Spinal cord (tissue), 10 donors: ENCODE measurements at places on chromosomes 5 and 9.

DNA sequence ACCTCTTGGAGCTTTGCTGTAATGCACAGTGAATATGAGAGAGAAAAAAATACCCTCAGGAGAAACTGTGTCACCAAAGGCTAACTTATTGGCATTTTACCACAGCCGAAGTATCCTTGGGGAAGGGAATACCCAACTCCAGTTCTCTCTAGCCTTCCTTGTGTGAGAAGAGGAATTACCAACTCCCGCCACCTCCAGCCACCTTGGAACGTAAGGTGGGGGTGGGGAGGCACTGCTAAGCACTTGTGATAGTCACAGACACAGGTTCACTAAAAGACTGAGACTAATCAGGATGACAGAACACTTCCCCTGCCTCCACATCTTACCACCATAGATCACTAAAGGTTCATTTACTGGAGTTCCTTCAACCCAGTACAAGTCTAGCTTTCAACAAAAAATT is 102.0 kb upstream of the ADAMTS19 start:
- no peak for DNase-seq

DNA sequence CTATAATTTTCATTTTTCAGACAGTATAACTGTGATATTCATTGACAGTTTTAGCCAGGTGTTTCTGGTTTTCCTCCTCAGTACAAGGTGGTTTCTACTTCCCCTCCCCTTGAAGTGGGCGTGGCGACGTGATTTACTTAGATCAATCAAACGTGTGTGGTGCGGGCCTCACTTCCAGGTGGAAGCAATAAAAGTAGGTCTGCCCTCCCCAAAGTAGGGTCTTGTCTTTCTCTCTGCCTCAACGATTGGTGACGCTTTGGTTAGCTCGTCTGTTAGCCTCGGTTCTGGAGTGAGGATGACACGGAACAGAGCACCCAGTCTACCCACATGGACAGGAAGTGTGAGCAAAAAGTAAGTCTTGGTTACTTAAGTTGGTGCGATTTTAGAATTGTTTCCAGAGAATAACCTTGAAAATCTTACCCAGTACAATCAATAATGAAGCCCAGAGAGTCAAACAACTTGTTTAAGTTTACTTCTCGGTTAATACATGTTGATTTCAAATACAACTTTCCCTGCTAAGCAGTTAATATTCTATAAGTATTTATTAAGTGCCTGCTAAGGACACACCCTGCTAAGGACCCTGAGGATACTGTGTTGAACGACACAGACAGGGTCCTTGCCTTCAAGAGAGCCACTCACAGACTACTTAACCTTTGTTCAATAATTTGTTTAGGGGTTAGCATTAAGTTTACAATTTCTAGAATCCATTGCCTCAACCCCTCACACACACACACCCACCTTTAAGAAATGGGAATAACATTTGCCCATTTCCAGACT is 48.4 kb downstream of the COX7C start:
- no peak for DNase-seq

DNA sequence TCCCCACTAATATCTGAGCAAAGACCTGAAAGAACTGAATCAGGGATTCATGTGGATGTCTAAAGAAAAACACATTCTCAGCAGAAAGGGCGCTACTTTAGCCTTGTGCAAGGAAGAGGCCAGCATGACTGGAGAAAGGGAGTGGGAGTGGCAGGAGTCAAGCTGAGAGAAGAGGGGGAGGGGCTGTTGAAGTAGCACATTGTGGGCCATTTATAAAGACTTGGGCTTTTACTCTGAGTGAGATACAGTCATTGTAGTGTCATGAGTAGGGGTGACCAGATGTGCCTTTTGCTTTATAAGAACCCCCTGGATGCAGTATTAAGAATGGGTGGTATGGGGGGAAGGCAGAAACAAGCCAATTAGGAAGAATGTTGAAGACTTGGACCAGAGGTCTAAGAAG is 452.8 kb downstream of the ENC1 start:
- DNase-seq = no peak

- DNase-seq = no peak
These were observed 33.4 kb downstream of the GRIA1 start for GRCh38 chr5:153523831-153524230.

- DNase-seq = no peak
These were observed 11.2 kb downstream of the MSANTD3 start for GRCh38 chr9:100437860-100438805.
